Substantia nigra (tissue), 51 donors: ENCODE measurements at places on chromosomes 13 and 19.

GRCh38 chr13:106078191-106078590 is 457.3 kb downstream of the EFNB2 start:
- no peak for DNase-seq

DNA sequence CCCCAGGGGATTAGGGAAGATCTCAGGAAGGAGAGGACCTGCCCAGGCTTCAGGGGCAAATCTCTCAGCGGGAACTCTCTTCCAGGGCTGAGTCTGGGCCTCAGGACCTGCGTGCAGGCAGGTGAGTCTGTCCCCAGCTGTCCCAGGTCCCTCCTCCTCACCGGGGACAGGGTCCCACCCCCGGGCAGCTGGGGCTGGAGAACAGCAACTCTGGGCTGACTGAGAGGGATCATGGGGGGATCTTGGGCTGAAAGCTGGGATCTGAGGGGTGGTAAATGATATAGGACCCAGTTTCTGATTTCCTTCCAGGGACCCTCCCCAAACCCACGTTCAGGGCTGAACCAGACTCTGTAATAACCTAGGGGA is 14.3 kb downstream of the LILRA1 start:
- no peak for DNase-seq

DNA sequence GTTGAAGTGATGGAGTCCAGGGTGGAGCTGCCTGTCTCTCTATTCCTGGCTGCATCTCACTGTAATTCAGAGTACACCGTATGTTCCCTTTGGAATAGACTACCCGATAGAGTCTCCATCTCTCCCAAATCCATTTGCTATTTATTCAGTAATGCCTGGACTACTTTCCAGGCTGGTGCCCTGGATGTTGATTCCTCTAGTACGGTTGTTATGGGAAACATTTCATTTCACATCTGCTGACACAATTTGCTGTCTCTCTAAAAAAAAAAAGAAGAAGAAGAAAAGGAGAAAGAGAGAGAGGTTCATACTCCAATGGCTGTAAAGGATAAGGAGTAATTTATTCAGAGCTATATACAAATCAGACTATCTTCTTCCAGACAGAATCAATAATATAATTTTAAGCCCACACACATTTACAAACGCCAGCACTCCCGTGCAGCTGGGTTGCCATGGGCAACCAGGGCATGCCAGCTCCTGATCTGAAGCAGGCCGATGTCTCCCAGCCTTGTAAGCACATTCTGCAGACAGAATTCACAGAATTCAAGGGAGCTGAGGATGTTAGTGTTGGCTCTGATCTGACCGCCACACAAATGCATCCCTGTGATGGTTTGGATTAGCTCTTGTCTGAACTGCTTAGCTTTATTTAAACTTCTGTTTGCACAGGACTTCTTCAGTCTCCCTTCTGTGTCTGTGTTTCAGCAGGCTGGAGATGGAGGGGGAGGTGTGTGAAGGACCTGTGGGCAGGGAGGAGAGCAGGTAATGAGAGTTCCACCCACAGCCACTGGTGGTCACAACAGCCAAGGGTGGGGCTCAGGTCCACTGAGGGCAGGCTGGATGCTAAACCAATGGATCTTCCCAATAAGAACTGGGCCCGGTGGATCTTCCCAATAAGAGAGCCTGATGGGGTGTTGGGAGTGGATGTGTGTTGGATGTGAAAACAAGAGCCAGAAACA is 66.0 kb downstream of the TEX26 start:
- no peak for DNase-seq

DNA sequence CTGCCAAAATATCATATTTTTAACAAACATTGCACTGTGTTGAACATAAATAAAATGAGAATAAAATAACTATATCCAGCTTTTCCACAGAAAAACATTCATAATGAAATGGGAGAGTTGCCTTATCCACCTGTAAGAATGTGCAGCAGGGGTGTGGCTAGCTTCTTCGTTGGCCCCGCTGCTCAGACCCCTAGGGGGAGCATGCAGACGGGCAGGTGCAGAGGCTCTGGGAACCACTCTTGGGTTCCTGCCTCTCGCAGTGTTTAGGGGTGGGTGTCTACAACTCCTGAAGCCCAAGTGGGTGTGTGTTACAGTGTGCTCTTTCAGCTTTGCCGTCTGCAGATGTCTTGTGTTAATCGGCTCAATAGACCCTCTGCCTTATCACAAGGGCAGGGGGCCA is 121.7 kb downstream of the SLITRK5 start:
- DNase-seq = no peak
